ENCODE measurements at places on chromosomes 11 and 22. TPM values are rescaled to one million over a fixed set of nuclear protein-coding genes. Genes with fewer than 3 reads are reported as not detected.

The NXF1 gene
- polyA plus RNA-seq = 109 TPM

The MRGPRD gene
- polyA plus RNA-seq = not detected

The A4GALT gene
- 1.8 TPM for polyA plus RNA-seq

The ALG12 gene
- 40.9 TPM for polyA plus RNA-seq

The FAM227A gene
- 10.7 TPM for polyA plus RNA-seq

All from left renal pelvis (tissue), 4 donors.